ENCODE measurements at places on chromosomes 3 and 15. TPM values are rescaled to one million over a fixed set of nuclear protein-coding genes. Genes with fewer than 3 reads are reported as not detected.
A peak's percentile ranks its signal among the peaks of the same experiment; 100 is the strongest.

GRCh38 chr3:149152420-149152819 lies 23.0 kb downstream of the HPS3 start:
- DNase-seq: no peak

GRCh38 chr3:193822492-193823212 lies 229.6 kb downstream of the OPA1 start:
- DNase-seq: no peak

ATR gene
- 33.9 TPM for total RNA-seq

- DNase-seq: peak; percentile 57
Measured at GRCh38 chr3:126937973-126938372, 44.9 kb upstream of the PLXNA1 start.

All from spleen (tissue), 13 donors.